Left ventricle myocardium superior (tissue), 1 donor: ENCODE measurements at places on chromosomes 3 and 15.
A peak's percentile ranks its signal among the peaks of the same experiment; 100 is the strongest.

GRCh38 chr3:52349131-52349530 lies 33.0 kb downstream of the DNAH1 start:
- DNase-seq = peak; percentile 13

DNA sequence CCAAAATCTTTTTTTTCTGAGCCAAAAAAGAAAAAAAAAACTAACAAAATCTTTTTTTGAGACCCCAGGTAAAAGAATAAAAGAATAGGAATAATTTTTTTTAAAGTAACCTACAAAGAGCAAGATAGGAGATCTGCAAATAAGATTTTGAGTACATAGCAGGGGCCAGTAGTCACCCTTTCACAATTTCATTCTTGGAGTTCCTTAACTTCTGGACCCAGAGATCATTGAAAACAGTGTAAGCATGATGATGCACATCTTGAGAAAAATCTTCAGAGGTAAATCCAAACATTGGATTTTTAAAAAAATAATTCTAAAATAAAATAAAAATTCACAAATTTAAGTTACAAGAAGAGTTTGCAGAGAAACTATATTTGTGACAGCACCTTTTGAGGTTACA lies 18.8 kb downstream of the TFRC start:
- DNase-seq = no peak

DNA sequence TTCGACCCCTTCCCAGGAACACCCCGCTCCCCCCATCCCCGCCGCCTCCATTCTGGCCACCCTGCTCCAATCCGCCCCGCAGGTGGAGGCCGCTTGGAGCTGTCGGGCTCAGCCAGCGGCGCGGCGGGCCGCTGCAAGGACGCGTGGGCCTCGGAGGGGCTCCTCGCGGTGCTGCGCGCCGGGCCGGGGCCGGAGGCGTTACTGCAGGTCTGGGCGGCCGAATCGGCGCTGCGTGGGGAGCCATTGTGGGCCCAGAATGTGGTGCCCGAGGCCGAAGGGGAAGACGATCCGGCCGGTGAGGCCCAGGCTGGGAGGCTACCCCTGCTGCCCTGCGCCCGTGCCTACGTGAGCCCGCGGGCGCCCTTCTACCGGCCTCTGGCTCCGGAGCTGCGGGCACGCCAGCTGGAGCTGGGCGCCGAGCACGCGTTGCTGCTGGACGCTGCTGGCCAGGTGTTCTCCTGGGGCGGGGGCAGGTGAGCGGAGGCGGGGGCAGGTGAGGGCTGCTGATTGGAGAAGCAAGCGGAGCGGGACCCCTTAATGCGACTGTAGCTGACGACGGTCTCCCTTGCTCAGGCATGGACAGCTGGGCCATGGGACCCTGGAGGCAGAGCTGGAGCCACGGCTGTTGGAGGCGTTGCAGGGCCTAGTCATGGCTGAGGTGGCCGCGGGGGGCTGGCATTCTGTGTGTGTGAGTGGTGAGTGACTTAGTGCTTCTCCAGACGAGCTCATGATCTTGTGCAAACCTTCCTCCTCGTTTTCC lies 2.5 kb downstream of the RCCD1 start:
- peak; percentile 57 for DNase-seq

DNA sequence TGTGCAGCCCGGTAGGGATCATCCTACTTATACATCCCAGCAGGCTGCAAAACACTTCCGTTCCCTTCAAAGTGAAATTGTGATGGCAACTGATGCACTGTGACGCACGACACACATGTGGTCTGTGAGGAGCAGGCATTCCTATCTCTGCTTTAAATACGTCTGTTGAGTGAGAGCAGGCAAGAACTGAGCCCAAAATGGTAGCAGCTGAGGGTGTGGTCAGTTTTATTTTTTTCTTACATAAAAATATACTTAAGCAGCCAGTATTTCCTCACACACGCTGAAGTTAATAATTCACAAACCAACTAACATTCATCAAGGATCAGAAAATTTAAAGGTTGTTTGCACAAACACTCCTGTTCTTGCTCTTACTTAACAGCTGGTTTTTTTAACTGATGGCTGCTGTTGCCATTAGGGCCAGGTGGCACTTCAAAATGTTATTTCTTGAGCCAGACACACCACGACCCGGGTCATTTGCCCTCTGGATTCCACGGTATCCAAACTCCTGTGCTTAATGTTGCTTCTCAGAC lies 23.9 kb downstream of the LRIG1 start:
- no peak for DNase-seq

DNA sequence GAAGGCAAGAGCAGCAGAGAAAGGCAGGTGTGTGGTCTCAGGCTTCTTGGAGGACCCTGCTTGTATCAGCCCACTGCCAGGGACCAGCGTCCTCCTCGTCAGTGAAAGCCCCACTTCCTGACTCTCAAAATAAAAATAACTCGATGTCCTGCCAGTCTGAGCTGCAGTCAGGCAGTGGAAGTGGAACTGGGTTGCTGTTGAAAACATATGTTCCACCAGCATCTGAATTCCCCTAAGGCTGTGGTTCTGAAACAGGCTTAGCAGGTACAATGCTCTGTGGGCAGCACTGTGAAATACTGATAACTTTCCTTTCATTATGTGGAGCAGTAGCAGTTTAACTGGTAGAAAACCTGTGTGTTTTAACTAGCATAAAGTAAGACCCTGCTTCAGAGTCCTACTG lies 121.6 kb upstream of the EIF1B start:
- DNase-seq = no peak

DNA sequence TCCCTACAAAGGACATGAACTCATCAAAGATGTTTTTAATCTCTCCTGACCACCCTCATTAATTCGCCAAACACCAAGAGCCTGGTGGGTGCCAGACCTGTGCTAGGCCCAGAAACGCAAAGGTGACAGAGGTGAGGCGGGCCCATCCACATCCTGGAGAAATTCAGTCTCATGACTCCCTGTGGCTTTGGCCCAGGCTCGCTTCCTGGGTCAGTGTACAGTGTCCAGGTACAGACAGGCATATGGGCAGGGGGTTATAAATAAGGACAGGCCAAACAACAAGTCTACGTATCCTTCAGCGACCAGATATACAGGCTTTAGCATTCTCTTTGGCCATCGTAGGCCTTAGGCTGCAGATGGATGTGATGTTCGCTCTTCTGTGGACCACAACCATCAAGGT lies 945 bp upstream of the PLA2G4F start:
- no peak for DNase-seq

GRCh38 chr15:74393423-74393822 lies 26.0 kb upstream of the CYP11A1 start:
- no peak for DNase-seq

- DNase-seq = no peak
These were observed 36.7 kb downstream of the SRP14 start for GRCh38 chr15:40002295-40002694.

DNA sequence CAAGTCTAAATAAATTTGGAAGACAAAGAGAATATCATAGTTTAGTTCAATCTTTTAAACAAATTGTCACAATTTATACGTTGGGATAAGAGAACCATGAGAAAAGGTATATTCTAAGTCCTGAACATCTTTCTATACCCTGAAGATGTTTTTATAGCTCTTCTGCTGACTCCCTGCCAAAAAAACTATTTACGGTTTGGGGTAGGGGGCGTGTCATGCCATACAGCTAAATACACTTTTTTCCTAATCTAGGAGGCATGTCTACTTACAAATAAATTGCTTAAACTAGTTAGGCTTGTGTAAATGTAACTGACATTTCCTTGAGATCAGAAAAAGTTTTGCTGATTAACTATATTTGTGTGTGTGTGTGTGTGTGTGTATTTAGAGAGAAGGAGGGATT lies 163.3 kb downstream of the PGPEP1L start:
- no peak for DNase-seq

DNA sequence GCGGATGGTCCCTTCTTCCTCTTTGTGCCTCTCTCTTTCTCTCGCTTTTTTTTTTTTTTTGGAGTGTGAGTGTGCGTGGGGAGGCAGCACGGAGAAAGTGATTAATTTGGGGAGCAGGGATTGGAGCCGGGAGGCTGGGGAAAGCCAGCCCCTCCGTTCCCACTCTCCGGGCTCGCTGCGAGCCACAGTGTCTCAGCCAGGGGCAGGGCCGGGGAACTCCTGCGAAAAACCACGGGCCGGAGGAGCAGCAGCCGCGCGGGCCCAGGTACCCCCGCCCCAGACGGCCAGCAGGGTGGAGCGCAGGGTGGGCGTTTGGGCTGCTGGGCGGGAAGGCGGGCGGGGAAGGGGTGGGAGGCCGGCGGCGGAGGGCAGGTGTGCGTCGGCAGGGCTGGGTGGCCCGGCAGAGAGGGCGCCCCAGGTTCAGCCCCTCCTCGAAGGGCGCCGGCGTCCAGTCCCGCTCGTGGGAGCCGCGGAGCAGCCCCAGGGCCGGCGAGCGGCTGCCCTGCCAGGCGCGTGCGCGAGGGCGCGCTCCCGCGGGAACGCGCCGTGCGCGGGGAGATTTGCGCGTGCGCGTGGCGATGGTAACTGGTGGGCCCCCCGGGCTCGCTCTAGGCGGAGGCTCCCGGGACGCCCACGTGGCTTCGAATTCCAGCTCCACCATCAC lies 1.4 kb downstream of the CHL1 start:
- peak; percentile 28 for DNase-seq
